NCI-H2029 treated with DMSO at 0.1 percent for 48 hours (cell line): ENCODE measurements at places on chromosomes 12 and 14.

DNA sequence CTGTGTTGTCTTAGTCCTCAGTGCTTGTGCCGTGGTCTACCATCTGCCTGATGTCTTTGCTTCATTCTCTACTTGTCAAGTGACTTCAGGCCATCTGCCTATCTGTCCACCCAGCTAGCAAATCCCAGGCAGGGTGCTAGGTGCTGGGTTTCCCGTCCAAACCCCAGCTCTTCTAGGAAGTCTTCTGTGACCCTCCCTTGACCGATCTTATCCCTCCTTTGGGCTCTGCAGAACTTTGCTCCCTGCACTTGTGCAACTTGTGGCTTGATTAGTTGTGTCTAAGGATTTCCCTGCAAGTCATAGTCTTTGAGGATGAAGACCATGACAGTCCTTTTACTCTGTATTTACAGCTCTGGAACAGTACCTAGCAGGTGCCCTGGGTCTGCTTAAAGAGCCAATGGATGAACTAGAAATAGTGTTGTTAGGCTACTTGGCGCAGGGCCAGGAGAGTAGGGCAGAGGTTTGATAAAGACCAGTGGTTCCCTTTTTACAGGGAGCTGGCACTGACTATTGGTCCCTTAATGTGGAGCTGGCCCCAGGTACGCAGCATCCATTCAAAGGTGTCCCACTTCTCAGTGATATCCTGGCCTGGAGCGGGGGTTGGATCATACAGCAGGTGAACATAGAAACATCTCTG lies 60.1 kb downstream of the ADCK1 start:
- no peak for DNase-seq

DNA sequence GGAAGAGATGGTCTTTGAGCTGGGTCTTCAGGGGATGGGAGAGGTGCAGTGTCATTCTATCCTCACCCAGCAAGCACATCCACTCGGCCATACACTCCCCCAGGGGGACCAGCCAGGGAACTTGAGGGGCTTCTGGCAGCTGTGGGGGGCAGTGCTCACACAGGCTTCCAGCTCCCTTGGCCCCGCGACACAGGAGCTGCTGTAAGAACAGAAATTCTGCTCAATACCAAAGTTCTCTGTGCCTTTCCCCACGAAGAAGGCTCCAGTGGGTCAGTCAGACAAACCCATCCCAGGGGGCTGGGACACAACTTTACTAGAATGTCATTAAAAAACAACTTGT lies 289.1 kb upstream of the RTL1 start:
- no peak for DNase-seq

GRCh38 chr14:68734231-68734732 lies 58.6 kb downstream of the ZFP36L1 start:
- no peak for DNase-seq

- peak; percentile 57 for DNase-seq
These were observed at the start of gene TOMM20L for GRCh38 chr14:58395812-58396788. TOMM20L (plus strand) TSS chr14:58395930; CDS start chr14:58395958, 28 bp downstream.

DNA sequence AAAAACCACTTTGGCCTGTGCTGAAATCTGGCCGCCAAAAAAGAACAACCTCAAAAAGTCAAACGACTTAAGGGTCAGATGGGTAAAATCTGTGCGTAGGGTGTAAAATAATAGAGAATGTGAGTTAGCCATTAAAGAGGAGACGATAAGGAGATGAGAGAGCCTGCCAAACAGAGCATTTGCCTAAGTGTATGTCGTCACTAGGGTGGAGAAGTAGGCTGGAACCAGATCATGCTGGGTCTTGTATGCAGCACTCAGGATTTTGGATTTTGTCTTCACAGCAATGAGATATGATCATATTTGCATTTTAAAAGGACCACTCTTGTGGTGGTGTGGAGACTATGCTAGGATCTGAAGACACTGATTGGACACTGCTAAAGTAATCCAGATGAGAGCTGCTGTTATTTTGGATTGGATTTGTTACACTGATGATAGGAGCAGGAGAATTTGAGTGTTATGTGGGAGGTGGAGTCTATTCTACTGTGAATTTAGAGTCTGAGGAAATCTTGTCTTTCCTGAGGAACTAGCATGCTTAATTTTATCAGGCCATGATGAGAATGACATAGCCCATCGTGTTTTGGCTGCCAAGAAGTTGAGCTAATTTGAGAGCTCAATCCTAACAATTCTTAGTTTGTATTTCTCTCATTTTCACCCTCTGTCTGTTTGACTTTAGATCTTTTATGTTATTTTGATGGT lies 24.8 kb upstream of the DBX2 start:
- no peak for DNase-seq

DNA sequence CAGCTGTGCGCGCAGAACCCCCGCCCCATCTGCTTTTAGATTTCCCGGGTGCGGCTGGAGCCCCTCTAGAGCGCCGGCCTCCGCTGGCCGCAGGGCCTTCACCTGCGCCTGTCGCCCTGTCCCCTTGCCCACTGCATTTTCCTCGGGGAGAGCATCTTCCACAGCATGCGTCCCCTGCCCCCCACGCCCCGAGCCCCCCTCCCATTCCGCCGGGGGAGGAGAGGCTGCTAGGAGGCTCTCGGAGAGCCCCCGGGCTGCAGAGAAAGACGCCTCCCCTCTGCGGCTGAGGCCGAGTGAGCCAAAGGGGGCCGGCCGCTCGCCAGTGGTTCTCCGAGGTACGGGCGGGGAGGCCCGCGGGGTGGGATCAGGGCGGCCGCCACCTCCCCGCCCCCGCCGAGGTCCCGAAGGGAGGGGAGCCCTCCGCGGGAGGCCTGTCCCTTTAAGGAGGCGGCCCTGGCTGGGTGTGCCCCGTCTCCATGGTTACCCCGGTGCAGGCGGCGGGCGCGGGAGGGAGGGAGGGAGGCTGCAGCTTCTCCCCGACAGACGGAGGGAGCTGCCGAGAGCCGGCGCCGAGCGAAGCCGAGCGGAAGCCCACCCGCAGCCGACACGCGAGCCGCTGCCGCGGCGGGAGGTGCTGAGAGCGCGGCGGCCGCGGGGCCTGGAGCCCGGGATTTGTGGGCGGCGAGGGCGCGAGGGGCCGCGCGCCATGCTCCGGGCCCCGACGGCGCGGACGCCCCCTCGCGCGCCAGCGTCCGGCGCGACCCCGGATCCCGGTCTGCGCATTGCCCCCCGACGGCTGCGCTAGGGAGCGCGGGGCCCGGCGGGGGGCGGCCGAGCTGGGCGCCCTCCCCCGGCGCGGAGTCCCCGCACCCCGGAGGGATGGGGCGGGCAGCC lies at the start of gene KCNH3:
TSS of gene KCNH3 (plus strand) at position 521 of the 894 bp plus-strand sequence. CDS start 387 bp downstream, outside the sequence.
- no peak for DNase-seq

DNA sequence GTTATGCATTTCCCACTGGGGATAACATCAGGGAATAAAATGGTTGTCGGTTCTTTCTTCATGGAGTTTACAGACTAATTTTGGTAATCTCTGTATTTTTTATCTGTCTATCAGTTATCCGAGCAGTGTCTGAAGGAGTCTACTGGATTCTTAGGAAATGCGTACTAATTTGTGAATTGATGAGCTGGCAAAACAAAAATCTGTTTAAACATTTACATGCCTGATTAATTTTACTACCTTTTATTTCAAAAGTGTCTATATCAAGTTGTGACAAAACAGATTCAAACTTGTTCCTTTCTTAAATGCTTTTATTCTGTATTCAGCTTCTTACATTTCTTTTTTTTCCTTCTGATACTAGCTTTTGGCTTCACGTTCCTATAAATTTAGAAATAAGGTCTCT lies 4.4 kb downstream of the RIMKLB start:
- DNase-seq, result no peak

- DNase-seq, result no peak
These were observed 26.0 kb downstream of the GPR65 start for GRCh38 chr14:88030892-88031291.

GRCh38 chr14:100972118-100972897 lies 68.8 kb upstream of the RTL1 start:
- no peak for DNase-seq

DNA sequence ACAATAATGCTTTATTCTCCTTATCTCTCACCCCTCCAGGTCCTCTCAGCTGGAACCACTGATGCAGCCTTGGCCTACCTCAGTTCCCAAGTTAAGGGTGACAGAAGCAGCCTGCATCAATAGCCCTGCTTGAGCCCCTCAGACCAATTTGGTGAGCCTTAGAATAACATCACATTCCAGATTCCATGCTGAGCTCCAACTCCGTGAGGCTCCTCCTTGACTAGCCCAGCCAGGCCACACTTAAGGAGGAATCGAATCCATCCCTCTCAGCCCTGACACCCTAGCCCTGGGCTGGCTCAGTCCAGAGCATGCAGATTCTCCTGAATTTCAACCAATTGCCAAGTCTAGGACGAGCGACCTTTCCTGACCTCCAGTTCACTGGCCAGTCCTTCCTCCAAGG lies 91.1 kb downstream of the ARMH4 start:
- DNase-seq, result no peak

DNA sequence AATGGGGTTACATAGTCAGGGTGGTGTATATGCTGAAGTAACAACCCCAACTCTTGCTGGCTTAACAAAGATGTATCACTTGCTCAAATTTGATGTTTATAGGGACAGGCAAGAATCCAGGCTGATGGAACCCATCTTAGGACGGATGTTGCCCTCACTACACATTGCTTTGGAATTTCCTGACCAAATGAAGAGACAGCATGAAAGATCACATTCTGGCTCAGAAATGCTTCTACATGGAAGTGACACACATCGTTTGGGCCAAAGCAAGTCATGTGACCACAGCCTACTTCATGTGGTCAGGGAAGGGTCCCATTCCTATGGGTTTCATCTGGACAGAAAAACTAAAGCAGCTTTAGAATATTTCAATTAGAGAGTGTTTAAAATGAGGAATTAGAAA lies 345.8 kb downstream of the TMEM132D start:
- DNase-seq, result no peak

DNA sequence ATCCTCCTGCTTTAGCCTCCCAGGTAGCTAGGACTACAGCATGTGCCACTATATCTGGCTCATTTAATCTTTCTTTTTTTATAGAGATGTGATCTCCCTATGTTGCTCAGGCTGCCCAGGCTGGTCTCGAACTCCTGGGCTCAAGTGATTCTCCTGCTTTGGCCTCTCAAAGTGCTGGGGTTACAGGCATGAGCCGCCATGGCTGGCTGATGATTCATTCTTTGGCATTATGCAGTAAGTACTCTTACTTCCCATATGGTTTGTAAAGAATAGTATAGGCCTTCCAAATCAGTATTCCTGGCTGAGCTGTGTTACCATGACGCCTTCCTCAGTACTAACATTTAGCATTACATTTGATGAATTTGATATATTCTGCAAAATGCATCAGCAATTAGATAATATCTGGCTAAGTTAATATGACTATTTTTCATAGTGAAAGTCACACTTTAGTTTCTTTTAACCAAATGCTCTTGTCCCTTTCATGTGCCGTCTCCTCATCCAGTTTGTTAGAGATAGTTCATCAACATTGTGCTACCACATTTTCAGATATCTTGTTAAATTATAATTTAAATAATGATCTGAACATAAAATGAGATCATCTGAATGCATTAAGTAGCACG lies 3.2 kb upstream of the MIA2 start:
- DNase-seq, result no peak

DNA sequence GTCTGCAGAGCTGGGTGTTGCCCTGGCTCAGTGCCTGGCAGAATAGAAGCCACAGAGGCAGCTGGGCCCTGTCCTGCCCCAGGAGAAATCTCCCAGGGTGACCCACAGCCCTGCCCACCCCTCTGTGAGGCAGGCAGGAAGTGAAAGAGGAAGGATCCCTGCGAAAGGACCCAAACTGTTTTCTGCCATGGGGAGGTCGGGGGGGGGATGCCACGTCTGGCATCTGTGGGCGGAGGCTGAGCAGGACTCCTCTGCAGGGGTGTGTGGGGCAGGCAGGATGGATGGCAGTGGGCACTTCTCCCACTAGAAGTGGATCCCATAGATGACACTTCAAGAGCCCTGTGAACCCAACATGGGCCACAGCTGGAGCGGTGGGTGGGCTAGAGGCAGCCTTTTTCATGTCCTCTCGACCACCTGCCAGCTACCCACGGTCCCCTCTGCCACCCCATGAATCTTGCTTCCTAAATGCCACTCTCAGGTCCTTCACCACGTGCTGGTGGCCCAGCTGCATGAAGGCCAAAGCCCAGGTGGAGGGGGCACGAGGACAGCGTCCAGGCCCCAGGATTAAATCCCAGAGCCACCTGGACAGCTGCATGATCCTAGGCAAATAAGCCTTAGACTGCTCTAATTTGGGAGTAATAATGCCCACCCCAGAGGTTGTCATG lies 3.6 kb downstream of the PAPLN start:
- DNase-seq, result no peak

GRCh38 chr14:90678846-90679362 lies 137.3 kb downstream of the TTC7B start:
- no peak for DNase-seq

DNA sequence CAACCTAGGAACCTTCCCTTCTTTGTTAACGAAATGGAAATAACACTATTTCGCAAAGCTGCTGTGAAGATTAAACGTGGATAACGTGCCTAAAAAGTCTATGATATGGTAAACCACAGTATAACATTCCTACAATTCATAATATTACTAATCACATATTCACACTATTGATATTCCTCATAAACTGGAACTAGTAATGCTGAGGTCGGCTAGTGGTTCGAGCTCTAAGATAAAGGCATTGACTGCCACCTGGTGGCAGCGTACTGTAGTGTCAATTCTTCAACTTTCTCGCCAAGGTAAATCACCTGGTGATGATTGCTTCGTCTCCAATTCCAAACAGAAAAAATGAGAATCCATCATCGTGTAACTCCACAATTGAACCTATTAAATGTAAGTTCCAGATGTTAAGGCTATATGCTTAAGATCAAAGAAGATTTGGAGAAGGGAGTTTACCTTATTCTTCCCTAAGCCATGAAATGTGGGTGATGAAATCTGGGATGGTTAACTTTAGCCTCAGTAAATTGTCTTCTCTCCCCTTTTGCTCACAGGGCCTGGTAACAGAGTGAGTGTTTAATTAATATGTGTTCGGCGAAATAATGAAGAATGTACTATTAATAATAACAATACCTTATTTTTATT lies 197.5 kb upstream of the TMEM132C start:
- DNase-seq, result peak; percentile 75

- no peak for DNase-seq
These were observed 84.7 kb downstream of the ZNF664 start for GRCh38 chr12:124057691-124058090.

- DNase-seq, result no peak
These were observed 1.0 kb upstream of the NR4A1 start for GRCh38 chr12:52050116-52050757.

GRCh38 chr12:76183459-76184186 lies 99.1 kb upstream of the NAP1L1 start:
- no peak for DNase-seq

DNA sequence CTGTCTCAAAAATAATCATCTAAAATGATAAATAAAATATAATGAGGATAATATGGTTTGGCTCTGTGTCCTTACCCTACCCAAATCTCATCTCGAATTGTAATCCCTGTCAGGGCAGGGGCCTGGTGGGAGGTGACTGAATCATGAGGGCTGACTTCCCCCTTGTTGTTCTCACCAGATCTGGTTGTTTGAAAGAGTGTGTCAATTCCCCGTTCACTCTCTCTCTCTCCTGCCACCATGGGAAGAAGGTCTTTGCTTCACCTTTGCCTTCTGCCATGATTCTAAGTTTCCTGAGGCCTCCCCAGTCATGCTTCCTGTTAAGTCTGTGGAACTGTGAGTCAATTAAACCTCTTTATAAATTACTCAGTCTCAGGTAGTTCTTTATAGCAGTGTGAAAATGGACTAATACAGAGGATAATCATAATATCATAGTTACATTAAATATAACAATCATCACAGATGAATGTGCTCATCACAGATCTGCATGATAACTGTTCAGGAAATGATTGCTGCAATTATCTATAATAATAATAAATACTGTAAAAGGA lies 12.6 kb downstream of the EFCAB11 start:
- DNase-seq, result no peak
